ENCODE measurements at places on chromosomes 1 and 21. TPM values are rescaled to one million over a fixed set of nuclear protein-coding genes. Genes with fewer than 3 reads are reported as not detected.

DNA sequence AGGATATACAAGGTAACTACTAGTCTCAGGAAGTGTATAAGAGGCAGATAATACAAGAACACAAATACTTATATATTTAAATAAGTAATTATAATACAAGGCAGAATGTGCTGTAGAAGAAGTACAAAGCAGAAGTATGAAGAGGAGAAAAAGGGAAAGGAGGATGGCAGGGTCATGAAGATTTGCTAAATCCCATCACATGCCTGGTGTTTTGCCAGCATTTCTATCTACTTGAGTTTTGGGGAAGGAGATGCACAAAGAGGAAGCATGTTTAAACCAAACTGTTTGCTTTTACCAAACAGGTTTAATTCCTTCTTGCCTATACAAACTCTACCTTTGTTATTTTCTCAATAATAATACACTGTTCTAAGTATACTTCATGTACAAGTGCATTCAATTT lies 60.9 kb upstream of the PODN start:
- no peak overlapping the region for H3K27ac ChIP-seq
- DNase-seq = no peak
- no peaks in the 10 kb centered on the region for H3K4me1 ChIP-seq
- no peak overlapping the region for H3K4me3 ChIP-seq
- H3K36me3 ChIP-seq = no peaks in the 10 kb centered on the region

GRCh38 chr1:89125240-89125912 lies 538 bp downstream of the GBP2 start:
- H3K27me3 ChIP-seq = no peaks in the 10 kb centered on the region
- H3K36me3 ChIP-seq = no peaks in the 10 kb centered on the region
- H3K27ac ChIP-seq = no peak overlapping the region
- peak; percentile 23 for DNase-seq
- peaks cover 28% of the 10 kb centered on the region for H3K4me1 ChIP-seq

GRCh38 chr1:184843732-184844495 lies 89.3 kb upstream of the EDEM3 start:
- DNase-seq = no peak
- no peaks in the 10 kb centered on the region for H3K36me3 ChIP-seq
- peaks cover 4% of the 10 kb centered on the region for H3K4me1 ChIP-seq
- no peak overlapping the region for H3K4me3 ChIP-seq

DNA sequence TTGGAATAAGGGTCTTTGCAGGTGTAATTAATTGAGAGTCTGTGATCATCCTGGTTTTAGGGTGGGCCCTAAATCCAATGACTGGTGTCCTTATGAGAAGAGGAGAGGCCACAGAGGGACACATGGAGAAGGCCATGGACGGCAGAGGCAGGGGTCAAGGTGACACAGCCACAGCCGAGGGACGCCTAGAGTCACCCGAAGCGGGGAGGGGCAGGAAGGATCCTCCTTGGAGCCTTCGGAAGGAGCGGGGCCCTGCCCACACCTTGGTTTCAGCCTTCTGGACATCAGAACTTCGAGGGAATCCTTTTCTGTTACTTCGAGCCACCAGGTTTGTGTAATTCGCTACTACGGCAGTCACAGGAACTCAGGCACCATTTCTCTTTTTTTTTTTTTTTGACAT lies 31.1 kb downstream of the RRP1 start:
- H3K4me3 ChIP-seq = no peak overlapping the region
- H3K4me1 ChIP-seq = peaks cover 8% of the 10 kb centered on the region
- DNase-seq = no peak
- no peak overlapping the region for H3K27ac ChIP-seq
- no peaks in the 10 kb centered on the region for H3K36me3 ChIP-seq

DNA sequence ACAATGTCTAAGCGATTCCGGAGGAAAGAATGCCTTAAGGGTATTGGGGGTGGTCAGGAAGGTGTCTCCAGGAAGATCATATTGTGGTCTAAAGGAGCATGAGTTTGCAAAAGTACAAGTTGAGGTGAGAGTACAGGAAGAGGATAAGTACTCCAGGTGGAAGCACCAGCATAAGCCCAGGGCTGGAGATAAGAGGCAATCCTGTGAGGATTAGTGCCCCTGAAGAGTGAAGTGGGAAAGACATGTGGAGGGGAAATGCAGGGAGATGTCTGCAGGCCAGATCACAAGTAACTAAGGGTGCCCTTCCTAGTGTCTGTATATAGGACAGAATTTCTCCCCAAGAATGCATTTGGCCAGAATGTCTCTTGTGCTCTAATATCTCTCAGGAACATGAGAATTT lies 188.3 kb upstream of the DPT start:
- H3K36me3 ChIP-seq = no peaks in the 10 kb centered on the region
- H3K4me3 ChIP-seq = no peak overlapping the region
- no peak for DNase-seq
- no peak overlapping the region for H3K27ac ChIP-seq
- no peaks in the 10 kb centered on the region for H3K27me3 ChIP-seq
- peaks cover 9% of the 10 kb centered on the region for H3K4me1 ChIP-seq

- no peak overlapping the region for H3K4me3 ChIP-seq
- H3K4me1 ChIP-seq = no peaks in the 10 kb centered on the region
- no peak for DNase-seq
- H3K36me3 ChIP-seq = no peaks in the 10 kb centered on the region
Observed at GRCh38 chr1:180144659-180145357, 9.9 kb upstream of the QSOX1 start.

DNA sequence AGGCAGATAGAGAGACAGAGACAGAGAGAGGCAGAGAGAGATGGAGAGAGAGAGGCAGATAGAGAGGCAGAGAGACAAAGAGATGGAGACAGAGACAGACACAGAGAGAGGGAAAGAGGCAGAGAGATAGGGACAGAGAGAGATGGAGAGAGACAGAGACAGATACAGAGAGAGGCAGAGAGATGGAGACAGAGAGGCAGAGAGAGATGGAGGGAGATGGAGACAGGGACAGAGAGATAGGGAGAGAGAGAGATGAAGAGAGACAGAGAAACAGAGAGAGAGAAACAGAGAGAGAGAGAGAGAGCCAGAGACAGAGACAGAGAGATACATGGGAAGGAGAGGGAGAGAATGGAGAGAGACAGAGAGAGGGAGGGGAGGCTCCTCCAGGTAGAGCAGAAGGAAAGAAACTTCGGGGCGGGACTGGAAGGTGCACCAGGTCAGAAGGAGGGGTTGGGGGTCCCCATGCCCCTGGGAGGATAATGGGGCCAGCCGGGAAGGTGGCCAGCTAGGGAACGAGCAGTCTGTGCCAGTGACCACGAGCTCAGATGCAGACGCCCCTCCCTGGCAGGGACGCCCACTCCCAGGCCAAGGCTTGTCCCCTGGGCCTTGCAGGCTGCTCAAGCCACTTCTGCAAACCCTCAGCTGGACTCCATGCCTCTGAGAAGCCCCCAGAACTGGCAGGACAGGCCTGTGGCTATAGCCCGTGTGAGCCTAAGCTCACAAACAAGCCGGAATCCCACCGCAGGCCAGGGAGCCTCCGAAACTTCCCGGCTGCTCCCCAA lies 3.3 kb downstream of the FNDC10 start:
- peaks cover 12% of the 10 kb centered on the region for H3K27me3 ChIP-seq
- no peaks in the 10 kb centered on the region for H3K4me1 ChIP-seq
- H3K27ac ChIP-seq = no peak overlapping the region
- no peak overlapping the region for H3K4me3 ChIP-seq

- H3K4me3 ChIP-seq = no peak overlapping the region
- H3K27me3 ChIP-seq = no peaks in the 10 kb centered on the region
- H3K4me1 ChIP-seq = 0 out of 2 replicates have a peak, but pooled peaks cover 4% of the 10 kb centered on the region
Observed at GRCh38 chr1:161941726-161942436, 81.8 kb downstream of the OLFML2B start.

Gene RAB42
- 6.1 TPM for total RNA-seq
